ENCODE measurements at places on chromosomes 16 and 17.
A peak's percentile ranks its signal among the peaks of the same experiment; 100 is the strongest.

DNA sequence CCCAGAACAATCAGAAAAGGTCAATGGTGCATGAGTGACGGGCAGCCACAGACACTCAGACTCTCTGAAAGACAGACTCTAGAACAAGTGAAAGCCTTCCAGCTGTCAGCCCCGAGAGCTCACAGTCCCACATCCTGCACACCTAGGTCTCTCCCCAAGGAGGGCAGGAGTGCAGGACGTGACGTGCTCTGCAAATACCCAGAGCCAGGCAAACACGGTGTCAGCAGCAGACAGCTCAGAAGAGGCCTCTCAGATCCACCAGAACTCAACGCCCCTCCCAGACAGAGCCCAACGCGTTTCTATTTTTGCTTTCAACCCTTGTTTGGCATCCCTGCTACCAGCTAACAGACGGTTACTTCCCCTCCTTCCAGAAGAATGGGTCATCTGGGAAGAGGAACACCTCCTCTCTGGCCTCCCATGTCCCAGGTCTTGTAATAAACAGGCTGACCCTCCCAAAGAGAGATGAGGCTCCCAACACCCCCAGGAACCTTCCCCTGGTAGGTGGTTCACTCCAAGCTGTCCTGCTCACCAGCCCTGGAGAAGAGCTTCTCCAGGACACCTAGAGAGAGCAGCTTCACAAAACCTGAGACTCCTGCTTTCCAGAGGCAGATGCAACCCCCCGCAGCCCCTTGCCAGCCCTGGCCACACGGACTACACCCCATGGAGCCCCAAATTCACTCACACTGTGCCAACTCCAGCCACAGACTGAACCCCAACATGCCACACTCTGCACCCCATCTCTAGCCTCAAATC is 7.6 kb downstream of the PITPNM3 start:
- peak; percentile 70 for DNase-seq

DNA sequence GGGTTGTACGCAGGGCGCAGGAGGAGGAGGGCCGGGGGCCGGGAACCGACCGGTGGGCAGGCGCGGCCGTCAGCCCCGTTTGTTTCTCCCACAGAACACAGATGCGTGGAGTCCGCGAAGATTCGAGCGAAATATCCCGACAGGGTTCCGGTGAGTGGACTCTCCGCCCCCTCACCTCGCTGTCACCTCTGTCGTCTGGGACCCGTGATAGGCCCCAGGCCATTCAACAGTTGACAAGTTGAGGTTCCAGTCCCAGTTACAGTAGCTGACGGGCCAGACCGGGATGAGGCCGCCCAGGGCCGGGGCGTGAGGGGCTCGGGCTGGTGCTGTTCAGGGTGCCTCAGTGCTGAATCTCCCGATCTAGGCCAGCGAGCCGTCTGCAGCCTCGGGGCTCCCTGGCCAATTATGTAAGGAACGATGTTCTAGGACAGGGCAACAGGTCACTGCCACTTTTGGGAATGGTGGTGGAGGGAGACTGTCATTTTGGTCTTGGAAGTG is 628 bp downstream of the GABARAPL2 start:
- DNase-seq: peak; percentile 37

GRCh38 chr16:85491798-85492294 is 121.3 kb upstream of the GSE1 start:
- DNase-seq: peak; percentile 44

GRCh38 chr17:20032636-20033035 is 23.5 kb downstream of the SPECC1 start:
- no peak for DNase-seq

- no peak for DNase-seq
Measured at GRCh38 chr16:19114359-19115147, 789 bp downstream of the ITPRIPL2 start.

All from activated CD8-positive, alpha-beta T cell treated with anti-CD3 and anti-CD28 coated beads, Interleukin-2, amount 10 ng/mL, durations not matched to agents 7 days and 5 days (primary cell).